Thoracic aorta (tissue), 2 donors: ENCODE measurements at places on chromosomes 2 and 18.
A peak's percentile ranks its signal among the peaks of the same experiment; 100 is the strongest.

DNA sequence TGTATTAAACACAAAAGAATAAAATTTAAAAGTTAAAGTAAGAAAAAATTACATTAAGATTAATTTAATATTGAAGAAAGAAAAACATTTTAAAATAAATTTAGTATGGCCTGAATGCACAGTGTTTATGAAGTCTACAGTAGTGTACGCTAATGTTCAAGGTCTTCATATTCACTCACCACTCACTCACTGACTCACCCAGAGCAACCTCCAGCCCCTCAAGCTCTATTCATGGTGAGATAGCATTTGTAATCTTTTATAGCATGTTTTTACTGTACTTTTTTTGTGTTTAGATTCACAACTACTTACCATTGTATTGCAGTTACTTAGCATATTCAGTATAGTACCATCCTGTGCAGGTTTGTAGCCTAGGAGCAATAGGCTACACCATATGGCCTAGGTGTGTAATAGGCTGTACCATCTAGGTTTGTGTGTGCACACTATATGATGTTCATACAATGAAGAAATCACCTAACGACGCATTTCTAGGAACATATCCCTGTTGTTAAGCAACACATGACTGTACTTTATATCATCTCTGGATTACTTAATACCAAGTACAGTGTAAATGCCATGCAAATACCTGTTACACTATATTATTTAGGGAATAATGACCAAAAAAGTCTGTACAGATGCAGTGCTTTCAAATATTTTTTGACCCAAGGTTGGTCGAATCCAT, 144.0 kb upstream of the IL1R2 start:
- no peak for DNase-seq

DNA sequence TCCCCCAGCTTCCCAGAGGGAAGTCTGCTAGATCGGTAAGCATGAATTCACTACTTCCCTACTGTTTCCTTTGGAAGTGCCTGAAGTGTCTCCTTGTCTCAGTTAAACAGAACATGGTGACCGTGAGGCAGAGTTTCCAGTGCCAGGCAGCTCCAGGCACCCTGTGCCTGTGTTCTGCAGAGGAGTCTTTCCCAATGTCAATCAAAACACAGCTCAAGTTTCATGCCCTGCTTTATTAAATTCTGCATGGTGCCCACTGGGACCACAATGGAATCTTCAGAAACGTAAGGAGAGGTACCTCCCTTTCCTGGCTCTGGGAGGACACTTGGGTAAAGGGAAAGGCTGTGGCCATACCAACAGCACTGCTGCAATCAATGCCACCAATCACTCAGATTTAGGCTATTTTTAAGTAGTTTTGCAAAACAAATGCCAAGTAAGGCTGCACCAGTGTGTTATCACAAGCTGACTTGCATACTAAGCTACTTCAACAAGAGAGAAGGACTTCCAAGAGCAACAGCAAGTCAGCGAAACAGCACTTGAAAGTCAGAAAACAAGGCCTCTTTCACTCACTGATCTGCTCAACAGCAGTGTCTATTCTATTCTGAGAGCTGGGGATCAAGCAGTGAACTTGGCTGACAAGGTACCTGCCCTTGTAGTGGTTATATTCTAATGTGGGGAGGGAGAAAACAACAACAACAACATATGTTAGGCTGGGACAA, 14.9 kb downstream of the LPIN2 start:
- no peak for DNase-seq

- DNase-seq, result peak; percentile 58
These were observed 27.1 kb upstream of the PTMA start for GRCh38 chr2:231680992-231681852.

DNA sequence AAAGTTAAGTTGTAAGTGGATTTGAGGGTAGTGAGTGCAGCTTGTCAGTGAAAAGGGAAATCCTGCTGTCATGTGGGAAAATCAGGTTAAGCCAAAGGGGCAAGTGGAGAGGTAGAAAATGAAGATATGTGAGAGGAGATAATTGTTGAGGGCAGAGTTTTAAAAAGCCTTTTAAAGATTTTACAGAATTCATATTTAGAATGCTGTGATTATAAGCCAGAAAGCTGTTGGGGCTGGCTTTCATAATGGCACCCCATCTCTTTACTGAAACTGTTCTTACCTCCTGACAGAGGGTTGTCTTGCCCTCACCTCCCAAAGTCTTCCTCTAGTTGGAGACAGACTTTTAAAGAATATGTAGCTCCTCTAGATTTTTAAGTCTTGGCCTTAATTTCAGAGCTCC, 86.9 kb downstream of the MYO3B start:
- no peak for DNase-seq

DNA sequence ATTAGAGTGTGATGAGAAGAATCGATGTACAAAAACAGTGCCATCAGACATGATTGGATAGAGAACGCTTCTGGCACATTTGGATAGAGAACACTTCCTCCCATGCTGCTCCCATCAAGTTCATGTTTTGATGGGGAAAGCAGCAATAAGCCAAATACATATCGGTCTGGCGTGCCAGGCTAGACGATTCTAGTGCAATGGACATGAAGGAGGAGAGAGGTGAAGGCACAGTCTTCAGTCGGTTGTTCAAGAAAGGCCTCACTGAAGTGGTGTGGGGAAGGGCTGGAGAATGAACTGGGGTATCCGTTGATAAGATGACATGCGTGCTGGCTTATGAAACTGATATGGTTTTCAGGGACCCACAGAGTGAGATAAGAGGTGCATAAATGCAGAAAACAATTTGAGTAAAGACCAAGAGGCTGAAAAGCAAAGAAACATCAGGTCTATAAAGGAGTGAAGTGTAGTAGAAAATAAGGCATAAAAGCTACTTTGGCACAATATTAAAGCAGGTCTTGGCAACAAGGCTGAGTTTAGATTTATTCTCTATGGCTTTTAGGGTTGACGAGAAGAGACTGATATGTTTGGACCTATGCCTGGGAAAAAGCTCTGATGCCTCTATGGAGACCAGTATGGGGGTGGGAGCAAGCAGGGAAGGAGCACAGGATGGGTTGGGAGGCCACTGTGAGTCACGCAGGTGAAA, 117.6 kb upstream of the PIEZO2 start:
- no peak for DNase-seq

DNA sequence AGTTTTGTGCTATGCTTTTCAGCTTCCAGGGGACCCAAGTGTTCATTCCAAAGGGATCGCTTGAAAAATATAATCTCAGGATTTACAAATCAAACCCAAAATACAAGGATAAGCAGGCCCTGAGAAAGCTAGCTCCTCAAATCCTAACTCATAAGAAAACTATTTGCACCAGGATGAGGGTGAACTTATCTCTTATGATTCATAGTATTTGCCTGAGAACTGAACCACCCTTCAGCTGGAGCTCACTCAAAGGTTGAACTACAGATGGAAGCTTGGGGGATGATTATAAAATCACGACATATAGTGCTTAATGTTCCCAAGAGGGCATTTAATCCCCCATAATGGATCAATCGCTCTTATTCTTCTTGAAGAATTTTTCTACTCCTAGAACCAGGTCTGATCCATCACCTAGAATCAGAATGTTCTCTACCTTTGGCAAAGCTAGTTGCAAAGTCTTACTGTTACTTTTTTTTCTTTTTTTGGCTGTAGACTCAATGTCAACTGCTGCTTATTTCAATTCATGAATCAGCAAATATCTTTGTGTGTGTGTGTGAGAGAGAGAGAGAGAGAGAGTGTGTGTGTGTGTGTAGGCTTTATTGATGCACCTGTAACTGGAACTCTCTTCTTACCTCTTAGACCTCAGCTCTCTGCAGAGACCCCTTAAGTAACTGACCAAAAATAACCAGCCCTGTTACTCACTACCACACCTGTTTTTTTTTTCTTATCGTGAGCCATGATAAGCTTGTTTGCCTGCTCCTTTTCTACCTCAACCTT, 44.8 kb downstream of the ARL4C start:
- DNase-seq, result no peak

- DNase-seq, result no peak
These were observed 39.3 kb upstream of the EDAR start for GRCh38 chr2:109028277-109028676.

GRCh38 chr2:178512484-178512883, 32.2 kb downstream of the PLEKHA3 start:
- no peak for DNase-seq

GRCh38 chr2:215921895-215922294, 91.5 kb downstream of the MREG start:
- DNase-seq, result no peak

DNA sequence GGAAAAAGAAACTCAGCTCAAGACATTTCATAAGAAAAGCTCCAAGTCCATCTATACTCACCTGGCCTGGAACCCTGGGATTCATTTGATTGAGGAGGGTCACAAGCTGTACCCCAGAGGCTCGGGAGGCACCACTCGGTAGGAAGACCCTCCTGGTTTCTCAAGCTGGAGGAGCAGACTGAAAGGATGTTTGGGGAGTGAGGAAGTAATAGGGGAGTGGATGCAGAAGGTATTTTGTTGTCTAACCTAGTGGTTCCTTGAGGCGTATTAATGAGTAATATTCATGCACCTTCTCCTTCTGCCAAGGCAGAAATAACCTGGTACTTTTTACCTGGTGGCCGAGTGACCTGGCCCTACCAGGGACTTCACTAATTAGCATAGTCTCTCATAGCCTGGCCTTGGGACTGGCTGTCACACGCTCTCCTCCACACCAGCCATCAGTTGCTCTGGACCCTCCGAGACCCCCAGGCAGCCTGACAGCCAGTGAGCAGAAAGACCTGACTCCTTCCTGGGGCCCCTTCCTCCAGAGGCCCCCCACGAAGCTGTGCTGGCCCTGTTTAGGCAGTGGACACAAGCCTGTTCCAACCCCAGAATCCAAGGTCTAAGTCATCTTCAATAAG, 161.4 kb downstream of the BCL2 start:
- DNase-seq, result no peak

DNA sequence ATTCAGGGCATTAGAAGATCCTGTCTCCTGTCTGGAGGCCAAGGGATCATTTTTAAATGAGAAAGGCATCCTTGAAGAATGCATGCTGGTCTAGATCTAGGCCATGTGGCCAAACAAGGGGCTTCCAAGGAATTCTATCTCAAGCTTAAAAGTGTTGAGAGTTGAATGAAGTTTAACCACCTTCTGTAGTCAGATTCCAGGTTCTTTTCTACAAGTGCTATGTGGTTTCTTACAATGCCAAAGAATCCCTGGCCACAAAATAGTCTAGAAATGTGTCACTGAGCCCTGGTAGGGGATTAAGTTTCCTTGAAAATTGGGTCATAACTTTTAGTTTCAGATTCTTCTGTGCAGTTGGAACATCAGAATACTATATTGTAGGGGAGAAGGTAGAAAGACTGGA, 640.7 kb upstream of the ACVR2A start:
- DNase-seq, result no peak
